ENCODE measurements at places on chromosomes 3 and 15.

- DNase-seq = no peak
Observed at GRCh38 chr15:94785091-94785490, 553.7 kb downstream of the MCTP2 start.

DNA sequence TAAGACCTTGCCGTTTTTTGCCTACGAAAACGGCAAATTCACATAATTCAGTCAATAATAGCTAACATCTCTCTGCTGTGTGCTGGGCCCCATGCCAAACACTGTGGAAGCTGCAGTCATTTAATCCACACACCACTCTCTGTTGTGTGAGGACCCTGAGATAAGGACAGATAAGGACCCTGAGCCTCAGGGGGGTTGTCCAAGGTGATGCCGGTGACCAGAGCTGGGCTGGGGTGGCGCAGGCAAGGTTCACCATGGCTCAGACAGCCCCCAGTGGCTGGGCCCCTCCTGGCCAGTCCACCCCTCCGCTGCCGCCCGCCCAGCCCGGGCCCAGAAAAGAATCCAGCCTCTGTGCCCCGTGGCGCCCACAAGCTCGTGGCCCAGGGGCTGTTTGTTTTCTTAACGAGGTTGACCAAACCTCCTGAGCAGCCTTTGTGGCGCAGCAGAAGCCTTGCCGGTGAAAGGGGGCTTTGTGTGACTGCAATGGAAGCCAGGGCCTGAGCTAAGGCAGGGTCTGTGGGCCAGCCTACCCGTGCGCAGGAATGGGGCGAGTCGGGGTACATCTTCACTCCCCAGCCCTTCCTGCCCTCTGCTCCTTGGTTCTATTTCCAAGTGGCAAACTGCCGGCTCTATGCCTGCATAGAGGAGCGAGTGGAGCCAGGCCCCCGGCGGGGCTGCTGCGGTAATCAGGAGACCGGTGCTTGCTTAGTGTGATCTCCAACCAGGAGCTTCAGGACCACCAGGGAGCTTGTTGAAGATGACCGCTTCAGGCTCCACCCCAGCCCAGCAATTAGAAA lies 4.4 kb upstream of the SNX22 start:
- DNase-seq = no peak

DNA sequence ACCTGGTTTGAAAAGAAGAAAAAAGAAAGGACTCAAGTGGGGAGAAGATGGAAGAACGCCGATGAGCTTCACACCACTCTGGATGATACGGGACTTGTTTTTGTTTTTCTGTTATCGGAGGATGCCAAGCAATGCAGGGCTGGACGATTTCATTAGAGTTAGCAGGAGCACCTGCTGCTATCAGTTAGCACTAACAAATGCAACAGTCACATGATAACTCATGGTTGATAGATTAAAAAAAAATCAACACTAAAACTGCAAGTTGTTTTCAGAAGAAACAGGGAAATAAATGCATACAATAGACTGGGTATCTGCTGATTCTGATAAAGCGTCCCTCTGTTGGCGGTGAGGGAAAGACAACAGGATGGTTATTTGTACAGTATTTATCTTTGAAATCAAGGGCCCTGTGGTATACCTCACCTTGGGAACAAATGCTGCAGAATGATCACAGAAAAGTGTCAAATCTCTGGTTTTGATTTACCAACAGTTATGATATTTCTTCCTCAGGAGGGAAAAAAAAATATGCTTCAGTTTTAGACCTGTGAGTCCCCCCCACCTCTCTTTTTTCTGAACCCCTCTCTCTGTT lies 575.1 kb downstream of the FOXP1 start:
- DNase-seq = no peak

DNA sequence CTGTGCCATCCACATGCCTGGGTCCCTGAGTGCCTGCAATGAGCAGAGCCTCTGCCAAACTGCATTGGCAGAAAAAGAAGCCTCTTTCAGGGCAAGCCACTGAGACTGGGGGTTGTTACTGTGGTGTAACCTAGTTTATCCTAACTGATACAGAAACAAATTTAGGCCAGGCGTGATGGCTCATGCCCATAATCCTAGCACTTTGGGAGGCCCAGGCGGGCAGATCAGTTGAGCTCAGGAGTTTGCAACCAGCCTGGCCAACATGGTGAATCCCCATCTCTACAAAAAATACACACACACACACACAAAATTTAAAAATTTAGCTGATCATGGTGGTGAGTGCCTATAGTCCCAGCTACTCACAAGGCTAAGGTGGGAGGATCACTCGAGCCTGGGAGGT lies 221.6 kb downstream of the TBC1D2B start:
- DNase-seq = peak; percentile 9

- DNase-seq = peak; percentile 66
Observed at GRCh38 chr15:98671060-98672008, 23.0 kb downstream of the IGF1R start.

DNA sequence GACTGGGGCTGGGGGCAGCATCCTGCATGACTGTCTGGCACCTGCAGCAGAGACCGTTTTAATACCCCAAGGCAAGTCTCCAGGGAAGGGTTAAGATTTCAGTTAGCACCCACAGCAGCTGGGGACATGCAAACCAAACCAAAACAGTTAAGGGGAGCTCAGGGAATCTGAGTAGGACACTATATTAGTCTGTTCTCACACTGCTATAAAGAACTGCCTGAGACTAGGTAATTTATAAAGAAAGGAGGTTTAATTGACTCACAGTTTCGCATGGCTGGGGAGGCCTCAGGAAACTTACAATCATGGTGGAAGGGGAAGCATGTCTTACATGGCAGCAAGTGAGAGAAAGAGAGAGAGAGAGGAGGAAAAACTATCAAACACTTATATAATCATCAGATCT lies 25.3 kb downstream of the GALNT15 start:
- DNase-seq = no peak

GRCh38 chr3:7790141-7790540 lies 711.5 kb upstream of the LMCD1 start:
- DNase-seq = no peak

- no peak for DNase-seq
Observed at GRCh38 chr15:66581972-66582537, 16.3 kb upstream of the LCTL start.

- DNase-seq = no peak
Observed at GRCh38 chr3:149291178-149291577, 42.3 kb downstream of the TM4SF18 start.

- DNase-seq = no peak
Observed at GRCh38 chr3:29203851-29204250, 77.0 kb upstream of the RBMS3 start.

- no peak for DNase-seq
Observed at GRCh38 chr3:114823061-114823460, 324.0 kb downstream of the ZBTB20 start.

DNA sequence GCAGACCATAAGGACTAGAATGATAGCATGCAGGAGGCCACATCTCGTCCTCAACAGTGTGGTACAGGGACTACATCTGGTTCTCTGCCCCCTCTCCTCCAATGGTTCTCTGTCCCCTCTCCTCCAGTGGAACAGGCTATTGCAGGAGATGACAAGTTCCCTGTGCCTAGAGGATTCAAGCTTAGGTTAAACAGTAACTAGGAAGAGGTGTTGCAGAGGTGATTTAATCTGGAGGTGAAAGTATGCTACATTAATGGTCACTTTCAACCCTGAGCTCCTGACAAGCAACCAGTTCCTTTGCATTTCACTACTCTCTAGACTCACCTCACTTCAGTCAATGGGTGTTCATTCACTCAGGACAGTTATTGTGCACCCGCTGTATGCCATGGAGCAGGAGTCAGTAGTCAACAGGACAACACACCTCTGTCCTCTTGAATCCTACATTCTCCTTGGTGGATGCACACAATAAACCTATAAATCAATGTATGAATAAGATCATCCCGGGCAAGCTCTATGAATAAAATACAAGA lies 16.0 kb downstream of the SPATA12 start:
- no peak for DNase-seq

GRCh38 chr3:177589911-177590381 lies 392.7 kb upstream of the TBL1XR1 start:
- DNase-seq = no peak

- DNase-seq = peak; percentile 73
Observed at GRCh38 chr15:92655178-92655995, at the start of gene FAM174B. Gene FAM174B, minus strand, starts transcription at chr15:92655775.

DNA sequence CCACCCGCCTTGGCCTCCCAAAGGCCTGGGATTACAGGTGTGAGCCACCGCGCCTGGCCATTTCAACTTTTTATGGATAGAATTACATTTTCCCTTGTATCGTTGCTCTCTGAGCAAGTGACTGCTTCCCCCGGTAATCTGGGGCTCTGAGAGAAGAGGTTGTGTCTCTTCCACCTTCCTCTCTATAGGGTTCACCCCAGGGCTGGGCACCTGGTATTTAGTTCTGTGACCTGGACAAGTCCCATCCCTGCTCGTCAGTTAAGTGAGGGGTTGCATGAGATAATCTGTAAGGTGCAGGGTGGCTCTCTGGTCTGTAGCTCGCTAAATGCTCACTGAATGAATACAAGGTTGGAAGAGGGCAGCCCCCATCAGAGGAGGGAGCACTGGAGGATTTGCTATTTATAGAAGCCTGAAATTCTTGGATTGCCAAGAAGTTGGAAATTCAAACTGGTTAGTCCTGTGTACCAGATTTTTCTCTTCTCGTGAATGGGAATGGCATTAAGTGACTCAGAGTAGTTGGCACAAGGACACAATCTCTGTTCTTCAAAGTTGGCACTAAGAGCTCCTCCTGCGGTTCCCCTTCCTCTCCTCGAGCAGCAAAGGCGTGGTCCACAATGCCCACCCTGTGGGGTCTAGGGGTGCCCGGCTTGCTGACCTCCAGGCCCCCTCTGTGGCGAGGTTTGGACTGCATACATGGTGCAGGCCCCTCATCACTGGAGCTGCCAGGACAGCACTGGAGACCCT lies 68.1 kb upstream of the DLG1 start:
- DNase-seq = no peak

DNA sequence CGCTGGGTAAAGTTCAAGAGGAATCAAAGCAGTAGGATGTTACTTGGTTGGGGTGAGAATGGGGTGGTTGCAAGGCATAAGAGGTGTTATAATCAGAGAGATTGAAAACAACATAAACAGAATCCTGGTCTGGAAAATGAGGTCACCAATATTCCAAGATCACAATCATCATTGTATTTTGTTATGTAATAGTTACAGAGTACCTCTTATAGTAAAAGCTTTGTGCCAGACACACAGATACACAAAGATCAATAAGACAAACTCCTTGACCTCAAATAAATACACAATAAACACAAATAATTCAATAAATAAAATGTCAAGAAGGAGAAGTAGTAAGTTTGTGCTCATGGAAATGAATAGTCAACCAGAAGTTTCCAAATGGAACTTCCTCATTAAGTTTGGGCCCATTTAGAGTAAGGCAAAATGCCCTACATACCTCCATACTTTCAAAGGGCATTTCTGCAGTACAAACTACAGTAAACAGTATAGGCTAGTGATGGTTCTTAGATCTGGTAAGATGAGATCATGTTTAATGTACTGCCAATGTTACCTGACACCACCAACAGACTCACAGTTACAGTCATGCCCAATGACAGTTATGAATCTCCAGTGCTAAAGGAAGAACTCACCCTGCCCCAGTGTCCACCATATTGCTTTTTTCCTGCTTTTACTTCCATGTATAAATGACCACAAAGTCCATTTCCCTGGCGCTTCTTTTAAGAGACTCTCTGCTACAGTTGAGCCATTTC lies 93.4 kb downstream of the KCNMB2 start:
- no peak for DNase-seq

DNA sequence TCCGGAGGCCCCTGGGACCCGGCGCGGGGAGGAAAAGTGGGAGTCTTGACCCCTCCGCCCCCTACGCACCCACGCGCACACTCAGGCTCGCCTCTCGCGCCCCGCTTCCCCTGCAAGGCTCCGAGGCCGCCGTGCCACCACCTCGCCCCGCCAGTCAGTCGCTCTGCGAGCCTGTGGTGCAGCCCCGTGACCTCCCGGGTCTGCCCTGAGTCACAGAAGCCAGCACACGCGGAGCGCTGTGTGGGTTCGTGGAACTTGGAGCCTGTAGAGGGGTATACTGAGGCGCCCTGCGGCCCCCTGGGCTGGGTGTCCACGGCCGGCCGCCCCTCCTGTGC lies 380 bp upstream of the ALS2CL start:
- DNase-seq = no peak

DNA sequence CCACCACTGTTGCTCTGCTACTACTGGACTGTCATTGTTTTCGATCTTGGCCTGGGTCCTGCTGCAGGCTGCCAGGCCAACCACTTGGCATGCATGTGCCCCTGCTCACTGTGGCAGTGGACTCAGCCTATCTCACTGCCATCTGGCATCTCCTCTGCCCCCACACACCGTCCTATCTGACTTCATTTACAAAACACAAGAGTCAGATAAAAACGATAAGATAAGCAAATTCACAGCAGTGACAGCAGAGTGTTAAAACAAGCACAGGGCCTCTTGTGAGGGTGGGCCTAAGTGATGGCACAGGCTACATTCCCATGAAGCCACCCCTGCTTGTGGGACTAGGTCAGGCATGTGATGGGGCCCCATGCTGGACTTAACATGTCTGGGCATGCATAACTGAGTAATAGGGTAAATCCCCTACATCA lies 68.1 kb downstream of the CRYGS start:
- no peak for DNase-seq

DNA sequence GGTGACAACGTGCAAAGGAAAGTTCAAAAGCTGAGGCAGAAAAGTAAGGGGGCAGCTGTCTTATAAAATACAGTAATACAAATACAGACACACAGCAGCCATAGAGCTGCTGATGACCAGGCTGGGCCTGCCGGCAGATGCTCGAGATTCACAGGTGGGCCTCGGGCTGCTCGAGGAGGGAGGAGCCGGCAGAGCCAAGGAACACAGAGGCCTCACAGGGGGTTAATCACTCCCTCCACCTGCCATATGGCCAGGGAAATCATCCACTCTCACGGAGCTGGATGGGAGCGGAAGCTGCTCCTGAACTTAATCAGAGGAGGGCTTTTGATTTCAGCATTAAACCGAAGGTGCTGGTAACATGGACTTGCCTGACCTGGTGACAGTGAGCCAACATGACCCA lies 29.6 kb upstream of the MGLL start:
- peak; percentile 66 for DNase-seq

- no peak for DNase-seq
Observed at GRCh38 chr3:173889596-173889995, 492.1 kb downstream of the NLGN1 start.

DNA sequence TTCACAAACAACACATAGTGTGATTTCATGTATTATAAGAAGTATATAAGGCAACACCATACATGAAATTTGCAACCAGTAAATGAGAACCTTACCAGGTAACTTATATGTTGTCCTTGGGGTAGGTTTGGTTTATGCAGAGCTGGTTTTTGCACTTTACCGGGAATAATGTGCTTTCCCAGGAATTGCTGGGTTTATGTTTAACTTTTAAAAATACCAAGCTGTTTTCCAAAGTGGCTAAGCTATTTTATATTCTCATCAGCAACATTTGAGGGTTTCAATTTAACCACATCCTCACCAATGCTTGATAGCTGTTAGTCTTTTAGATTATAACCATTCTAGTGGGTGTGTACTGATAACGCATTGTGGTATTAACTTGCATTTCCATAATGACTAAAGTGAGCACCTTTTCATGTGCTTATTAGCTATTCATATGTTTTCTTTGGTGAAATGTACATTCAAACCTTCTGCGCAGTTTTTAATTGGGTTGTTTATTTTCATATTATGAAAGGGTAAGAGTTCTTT lies 71.6 kb downstream of the KY start:
- DNase-seq = no peak
